ENCODE measurements at places on chromosomes 13 and 19.

GRCh38 chr19:35429698-35430408 lies 18.2 kb upstream of the FFAR2 start:
- no peak for DNase-seq

DNA sequence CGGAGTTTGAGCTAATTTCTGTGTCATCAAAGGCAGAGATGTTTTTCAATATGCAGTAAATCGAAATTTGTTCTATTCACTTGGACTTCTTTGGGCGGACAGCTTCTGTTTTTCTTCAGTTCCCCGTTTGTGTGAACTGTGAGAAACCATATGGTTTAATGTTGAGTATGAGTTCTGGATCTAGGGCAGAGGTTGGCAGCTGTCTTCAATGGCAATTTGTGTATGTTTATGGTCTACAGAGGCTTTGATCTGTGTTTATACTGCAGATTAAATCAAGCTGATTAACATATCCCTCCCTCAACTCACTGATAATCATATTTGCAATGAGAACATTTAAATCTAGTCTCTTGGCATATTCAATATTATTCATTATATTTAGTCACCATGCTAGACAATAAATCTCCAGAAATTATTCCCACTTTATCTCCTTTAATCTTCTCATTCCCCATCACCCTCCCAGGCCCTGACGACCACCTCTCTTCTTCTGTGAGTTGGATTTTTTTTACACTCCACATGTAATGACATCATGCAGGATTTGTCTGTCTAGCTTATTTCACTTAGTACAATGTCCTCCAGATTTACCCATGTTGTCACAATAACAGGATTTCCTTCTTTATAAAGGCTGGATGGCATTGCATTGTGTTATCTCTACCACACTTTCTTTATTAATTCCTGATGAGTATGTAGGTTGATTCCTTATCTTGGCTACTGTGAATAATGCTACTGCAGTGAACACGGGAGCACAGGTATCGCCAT lies 9.0 kb downstream of the ZNF331 start:
- DNase-seq = no peak

- no peak for DNase-seq
Observed at GRCh38 chr13:70107498-70108281, at the start of gene ATXN8OS. Gene ATXN8OS (plus strand): TSS chr13:70107826.

GRCh38 chr13:44117351-44117750 lies 237.6 kb downstream of the LACC1 start:
- DNase-seq = no peak

- DNase-seq = no peak
Observed at GRCh38 chr19:52638601-52639000, 446 bp upstream of the ZNF83 start.

All from activated T-helper 2 cell treated with anti-CD3 and anti-CD28 coated beads, Interferon-gamma antibody, Interleukin-2, Interleukin-4, amounts not matched to agents 10 μg/mL and 5 μg/mL and 100 μg/mL, durations not matched to agents 14 hours and 24 hours and 36 hours (primary cell).